ENCODE measurements at places on chromosomes 1 and 21.
A peak's percentile ranks its signal among the peaks of the same experiment; 100 is the strongest.

- no peak for DNase-seq
Measured at GRCh38 chr1:19313636-19313959, 1.5 kb downstream of the SLC66A1 start.

DNA sequence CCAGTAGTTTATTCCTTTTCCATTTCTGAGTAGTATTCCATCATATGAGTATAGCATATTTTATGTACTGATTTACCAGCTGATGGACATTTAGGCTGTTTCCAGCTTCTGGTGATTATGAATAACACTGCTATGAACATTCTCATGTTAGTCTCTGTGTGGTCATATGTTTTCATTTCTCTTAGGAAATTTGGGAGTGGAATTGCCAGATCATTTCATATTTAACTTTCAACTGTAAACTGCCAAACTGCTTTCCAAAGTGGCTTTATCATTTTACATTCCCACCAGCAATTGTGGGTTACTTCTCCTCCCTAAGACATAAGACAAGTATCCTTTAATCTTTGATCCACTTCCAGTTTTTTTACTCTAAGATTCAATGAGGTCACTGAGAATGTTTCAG lies 85.7 kb upstream of the RALGPS2 start:
- DNase-seq = no peak

DNA sequence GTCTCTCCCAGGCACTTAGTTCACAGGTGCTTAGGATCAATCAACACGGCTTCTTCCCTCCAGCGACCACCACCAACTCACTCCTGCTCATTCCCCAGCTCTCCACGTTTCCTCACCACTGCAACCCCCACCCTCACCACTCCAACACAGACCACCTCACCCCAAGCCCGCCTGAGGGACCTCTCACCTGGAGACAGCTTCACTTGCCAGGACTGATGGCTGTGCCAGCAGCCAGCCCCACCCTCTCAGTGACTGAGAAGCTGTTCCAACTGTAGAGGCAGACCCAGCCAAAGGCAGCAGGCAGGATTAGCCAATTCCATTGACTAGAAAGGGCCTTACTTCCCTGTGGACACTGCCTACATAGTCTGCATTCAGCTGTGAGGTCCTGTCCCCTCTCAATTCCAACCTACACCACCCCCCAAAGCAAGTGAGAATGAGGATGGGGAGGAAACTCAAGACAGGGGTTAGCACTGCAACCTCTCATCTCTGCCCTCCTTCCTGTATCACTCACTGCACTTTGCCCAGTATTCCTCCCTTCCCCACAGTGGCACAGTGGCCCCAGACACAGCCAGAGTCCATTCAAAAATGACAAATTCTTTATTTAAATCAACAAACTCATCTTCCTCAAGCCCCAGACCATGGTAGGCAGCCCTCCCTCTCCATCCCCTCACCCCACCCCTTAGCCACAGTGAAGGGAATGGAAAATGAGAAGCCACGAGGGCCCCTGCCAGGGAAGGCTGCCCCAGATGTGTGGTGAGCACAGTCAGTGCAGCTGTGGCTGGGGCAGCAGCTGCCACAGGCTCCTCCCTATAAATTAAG lies 7.6 kb downstream of the TAGLN2 start:
- DNase-seq = no peak

DNA sequence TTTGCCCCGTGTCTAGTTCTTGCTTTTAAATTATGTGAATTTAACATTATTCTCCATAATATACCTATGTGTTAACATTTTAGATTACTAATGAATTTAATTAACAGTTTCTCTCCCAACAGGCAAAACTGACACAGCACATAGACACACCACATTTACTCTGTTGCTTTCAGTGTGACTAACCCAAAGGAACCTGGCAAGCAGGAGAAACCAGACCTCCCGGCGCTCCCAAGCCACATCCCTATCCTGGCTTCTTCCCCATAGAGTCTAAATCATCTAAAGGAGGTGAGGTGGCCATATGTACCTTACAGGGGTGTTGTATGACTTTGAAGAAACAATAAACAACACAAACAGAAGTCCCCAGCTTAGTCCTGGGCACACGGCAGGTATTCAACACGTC lies 69.2 kb downstream of the CAPZB start:
- no peak for DNase-seq

DNA sequence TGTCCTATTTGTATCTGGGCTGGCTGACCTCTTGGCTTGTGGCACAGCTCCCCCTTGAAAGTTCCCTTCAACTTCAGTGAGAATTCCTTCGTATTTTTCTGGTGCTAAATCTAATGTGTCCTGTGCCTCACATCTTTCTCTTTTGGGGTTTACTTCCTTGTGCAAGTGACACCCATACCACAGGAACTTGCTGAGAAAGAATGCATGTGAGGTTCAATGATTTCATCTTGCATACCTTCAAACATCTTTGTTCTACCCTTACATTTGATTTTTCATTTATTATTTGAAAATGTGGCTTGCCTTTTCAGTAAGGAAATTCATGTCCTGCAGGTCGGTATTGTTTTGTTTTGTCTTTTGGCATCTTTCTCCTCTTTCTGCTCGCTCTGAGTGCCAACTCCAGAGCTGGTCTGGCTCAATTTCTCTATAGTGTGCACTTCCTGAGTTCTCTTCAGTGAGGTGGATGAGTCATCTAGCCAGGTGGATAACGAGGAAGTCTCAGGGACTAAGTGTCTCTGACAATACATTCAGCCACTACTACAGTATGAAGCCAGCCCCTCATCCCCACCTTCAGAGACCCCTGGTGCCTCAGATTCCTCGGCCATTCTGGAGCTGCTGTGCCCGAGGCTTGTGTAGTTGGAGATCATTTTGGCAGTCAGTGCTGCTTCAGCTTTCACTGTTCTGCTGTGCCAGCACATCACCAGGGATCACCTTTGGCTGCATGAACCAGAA lies 59.5 kb downstream of the RIPK4 start:
- peak; percentile 28 for DNase-seq

GRCh38 chr1:233613252-233614172 lies at the start of gene KCNK1:
Gene KCNK1 (plus strand): TSS chr1:233614106. CDS start chr1:233614172, 66 bp downstream.
- DNase-seq = peak; percentile 93

DNA sequence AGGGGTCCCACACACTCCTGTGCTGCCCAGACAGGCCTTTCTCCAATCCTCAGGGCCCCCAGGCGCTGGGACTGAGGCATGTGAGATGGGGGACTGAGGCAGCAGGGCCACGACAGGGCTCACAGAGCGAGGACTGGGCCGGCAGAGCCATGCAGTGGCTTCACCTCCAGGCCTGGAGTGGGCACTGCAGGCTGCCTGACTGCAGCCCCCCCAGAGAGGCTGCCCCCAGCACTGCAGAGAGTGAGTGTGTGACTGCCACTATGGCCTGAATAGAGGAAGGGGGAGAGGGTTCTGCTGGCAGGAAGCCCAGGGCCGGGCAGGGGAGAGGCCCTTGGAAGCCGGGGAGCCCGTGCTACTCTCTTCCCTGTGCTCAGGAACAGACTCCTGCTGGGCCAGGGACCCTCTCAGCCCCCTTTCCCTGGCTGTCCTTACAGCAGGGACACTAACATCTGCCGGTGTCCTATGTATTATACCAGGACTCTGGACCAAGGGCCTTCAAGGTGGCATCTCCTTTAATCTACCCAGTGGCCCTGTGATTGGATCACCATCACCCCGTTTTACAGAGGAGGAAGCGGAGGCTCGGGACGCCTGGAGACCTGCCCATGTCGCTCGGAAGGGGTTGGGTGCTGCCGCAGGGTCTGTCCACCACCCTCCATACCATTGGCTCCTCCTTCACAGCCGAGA lies 20.2 kb upstream of the PLEKHG5 start:
- DNase-seq = no peak

DNA sequence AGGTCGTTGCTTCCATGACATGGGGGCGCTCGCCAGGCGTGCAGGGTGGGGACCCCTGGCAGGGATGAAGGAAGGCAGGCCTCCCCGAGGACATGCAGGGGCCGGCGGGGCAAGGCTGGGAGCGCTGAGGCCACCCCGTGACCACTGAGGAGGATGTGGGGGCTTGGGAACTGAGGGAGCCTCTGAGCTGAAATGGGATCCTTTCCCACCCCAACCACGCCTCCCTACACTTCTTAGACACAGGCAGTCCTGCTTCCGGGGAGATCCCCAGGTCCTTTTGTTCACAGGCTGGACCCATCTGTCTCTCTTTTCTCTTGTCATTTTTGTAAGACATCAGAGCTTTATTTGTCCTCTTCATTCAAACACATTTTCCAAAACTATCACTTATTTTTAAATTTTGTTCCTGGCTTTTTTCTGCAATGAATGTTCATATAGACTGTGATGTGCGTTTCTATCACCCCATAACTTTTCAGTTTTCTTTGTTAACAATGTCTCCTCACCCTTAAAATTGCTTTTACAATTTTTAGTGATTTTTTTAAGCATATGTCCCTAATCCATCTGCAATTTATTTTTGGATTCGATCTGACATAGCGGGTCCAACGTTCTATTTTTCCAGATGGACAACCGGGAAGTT lies 156.7 kb upstream of the BACE2 start:
- no peak for DNase-seq

DNA sequence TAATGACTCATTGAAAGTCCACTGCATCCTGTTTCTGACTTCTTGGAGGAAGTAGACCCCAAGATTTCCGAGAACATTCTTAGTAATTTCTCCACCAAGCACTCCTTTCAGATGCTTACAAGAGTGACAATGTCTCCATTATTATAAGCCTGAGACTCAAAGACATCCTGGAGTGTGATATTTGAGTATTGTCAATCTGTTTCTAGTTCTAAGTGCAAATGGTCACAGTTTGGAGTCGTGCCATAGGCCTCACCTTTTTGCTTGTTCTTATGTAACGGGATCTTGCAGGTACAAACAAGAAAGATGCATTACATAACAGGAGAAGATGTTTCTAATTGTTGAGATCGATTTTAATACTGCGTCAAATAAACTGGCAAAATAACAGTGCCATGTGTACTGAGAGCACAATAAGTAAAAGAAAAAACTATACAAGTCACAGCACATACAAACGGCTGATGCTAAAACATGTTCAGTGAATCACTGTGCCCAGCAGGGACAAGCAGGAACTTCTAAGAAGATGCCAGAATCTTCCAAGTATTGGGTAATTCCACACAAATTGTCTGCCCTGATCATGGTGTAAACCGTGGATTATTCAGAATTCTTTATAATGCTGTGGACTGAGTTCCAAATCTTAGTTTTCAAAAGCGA lies 54.1 kb downstream of the CD2 start:
- no peak for DNase-seq

DNA sequence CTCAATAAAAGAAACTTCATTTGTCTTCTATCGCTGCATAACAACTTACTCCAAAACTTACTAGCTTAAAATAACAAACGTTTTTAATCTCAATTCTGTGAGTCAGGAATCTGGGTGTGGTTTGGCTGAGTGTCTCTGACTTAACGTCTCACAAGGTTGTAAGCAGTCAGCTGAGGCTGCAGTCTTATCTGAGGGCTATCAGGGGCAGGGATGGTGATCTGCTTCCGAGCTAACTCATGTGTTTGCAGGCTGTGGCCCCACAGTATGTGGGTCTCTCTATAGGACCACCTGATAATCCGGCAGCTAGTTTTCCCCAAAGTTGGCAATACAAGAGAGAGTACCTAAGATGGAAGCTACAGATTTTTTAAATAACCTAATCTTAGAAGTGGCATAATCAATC lies 234.2 kb upstream of the FGGY start:
- DNase-seq = no peak

DNA sequence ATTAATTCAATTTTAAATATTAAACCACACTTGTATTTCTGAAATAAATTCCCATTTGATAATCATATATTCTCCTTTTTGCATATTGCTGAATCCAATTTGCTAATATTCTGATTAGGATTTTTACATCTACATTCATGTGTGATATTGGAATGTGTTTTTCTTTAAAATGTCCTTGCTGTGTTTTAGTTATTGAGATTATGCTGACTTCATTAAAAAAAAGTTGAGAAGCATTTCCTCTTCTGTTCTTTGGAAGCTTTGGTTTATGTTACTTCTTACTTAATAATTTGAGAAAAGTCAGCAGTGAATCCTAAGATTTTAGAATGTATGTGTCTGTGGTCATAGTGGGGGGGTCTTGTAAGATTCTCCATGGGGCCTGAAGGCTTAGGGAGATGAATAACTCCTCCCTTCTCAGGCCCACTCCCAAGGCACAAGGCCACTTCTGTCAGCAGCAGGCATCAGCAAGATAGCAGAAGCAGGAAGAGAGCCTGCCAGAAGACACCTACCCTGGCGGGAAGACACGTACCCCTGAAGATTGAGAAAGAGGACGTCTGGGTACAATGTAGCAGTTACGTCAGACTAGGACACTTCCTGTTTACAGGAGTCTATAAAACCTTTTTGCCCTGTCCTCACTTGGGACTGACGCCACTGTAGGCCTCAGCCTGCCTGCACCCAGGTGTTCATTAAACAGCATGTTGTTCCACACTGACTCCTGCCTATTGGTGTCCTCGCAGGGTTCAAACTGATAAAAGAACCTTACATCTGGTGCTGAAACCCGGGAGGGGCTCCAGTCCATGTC lies 56.9 kb downstream of the ODF2L start:
- DNase-seq = no peak

DNA sequence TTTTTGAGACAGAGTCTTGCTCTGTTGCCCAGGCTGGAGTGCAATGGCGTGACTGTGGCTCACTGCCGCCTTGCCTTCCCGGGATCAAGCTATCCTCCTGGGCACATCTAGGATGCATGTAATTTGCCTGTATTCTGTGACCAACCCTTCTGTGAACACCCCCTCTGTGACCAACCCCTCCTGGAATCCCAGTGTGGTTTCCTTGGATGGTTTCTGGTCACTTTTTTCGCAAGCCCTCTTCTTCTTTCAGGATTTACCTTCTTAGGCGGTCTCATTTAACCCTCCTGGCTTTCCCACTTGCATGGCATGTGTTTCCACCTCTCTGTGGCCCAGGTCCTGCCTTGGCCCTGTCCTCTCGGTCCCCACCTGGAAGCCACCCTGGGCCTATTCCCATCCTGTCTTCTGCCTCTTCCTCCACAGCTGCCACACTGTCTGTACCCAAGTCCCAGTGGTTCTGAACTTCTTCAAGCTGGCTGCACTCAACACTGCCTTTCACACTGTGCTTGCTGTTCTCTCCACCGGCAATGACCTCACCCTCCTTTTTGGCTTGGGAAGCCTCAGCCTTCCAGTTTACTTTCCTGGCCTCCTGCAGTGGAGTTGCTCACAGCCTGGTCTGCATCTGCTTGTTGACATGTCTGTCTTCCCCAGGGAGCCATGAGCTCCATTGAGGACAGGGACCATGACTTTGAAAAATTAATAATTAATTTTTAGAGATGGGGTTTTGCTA lies 57.0 kb downstream of the DISC1 start:
- no peak for DNase-seq

GRCh38 chr1:79052829-79053449 lies 46.4 kb upstream of the ADGRL4 start:
- DNase-seq = peak; percentile 27

DNA sequence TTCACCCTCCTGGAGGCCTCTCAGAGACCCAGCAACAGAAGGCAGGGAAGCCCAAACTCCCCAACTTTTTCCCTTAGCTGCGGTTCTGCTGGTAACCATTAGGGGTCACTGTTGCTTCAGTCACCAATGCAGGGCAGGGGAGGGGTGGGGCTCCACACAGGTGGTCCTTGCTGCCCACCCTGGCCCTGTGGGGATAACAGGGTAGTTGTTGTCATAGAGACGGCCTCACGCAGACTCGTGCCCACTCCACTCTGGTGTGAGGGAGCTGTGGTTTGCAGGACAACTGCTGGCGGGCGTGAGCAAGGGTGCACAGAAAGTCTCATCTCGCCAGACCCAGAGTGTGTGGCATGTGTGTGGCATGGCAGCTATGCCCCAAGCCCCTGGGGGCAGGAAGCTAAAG lies 19.9 kb downstream of the INSRR start:
- DNase-seq = no peak

All from Caki2 (cell line).